Suprapubic skin (tissue), 4 donors: ENCODE measurements at places on chromosomes 16 and 17. TPM values are rescaled to one million over a fixed set of nuclear protein-coding genes. Genes with fewer than 3 reads are reported as not detected.

Gene HAP1
- total RNA-seq = 9.3 TPM

Gene TMED6
- 0.98 TPM for total RNA-seq

Gene TMC6
- total RNA-seq = 48.8 TPM

- no peak for DNase-seq
Observed at GRCh38 chr17:74599023-74599399, 6.9 kb upstream of the CD300LD start.

- DNase-seq = no peak
Observed at GRCh38 chr16:58882292-58882691, 148.2 kb upstream of the GOT2 start.

GRCh38 chr17:8705427-8705826, 39.2 kb downstream of the CCDC42 start:
- peak; percentile 4 for DNase-seq

Gene RNF227
- total RNA-seq = 53.9 TPM

Gene CCL3
- total RNA-seq = not detected

Gene HAS3
- 4.4 TPM for total RNA-seq

DNA sequence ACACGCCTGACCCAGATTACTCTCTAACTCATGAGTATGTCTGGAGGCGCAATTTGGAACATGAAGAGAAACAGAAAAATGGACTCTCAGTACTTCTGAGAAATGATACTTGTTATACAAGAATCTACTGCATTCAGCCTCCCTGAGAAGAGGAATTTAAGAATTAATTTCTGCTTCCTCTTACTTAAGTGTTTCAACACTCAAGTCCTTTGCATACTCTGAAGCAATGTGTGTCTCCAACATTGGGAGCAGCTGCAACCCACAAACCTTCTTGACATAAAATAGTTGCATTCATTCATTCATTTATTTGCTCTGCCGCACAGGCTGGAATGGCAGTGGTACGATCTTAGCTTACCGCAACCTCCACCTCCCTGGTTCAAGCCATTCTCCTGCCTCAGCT, 199.8 kb downstream of the NPIPA7 start:
- DNase-seq = no peak

Gene RCVRN
- 0.89 TPM for total RNA-seq

- DNase-seq = no peak
Observed at GRCh38 chr17:71184716-71185115, 936.1 kb upstream of the SOX9 start.

DNA sequence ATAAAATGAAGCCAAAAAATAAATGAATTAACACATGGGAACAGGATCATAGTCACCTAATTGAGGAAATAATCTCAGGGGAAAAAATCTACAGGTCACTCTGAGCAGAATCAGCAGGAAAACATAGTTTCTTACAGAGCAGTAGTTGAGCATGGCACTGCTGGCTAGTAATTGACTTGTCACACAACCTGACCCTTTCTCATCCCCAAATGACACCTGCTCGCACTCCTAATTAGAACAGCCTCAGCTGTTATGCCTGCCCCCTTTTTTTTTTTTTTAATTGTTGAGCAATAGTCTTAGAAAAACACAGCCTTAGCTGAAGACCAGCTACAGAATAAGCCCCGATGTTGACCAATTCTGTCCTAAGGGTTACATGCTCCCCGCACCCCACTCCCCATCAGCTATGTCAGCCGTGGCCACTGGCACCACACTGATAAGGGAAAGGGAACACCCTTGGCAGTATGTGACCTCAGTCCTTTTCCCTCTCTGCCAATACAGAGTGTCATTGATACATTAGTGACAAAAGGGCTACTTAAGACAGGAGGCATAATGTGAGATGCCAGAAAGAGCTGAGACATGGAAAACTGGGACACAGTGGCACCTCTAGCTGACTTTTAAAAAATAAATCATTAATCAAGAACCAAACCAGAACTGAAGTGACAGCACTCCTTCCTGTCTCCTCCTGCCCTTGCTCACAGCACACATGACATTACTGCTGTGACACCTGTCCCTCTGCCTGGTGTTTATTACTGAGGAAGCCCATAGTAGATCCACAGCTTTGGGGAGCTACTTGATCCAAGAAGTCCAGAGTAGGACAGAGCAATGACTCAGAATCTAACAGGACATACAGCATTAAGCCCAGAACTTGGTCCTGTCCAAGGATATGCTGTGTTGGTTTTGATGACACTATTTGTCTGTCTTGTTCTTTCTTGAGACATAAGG, 41.7 kb downstream of the WDR59 start:
- no peak for DNase-seq

DNA sequence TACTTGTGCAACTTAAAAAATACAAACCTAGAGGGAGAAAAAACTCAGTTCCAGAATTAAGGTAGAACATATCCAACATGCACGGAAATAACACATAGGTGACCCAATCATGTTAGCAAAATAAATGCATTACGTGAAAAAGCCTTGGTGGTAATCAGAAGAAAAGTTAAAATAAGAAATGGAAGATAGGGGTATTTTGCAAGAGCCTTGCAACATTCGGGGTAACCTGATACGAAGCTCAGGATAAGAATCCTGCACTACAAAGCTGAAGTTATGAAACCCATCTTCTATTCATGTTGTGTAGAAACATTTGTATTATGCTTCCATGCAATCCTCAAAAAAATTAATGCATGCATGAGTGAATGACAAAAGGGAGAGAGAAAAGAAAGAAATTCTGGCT, 33.1 kb downstream of the CHCT1 start:
- DNase-seq = no peak

Gene RAMP2
- total RNA-seq = 21.8 TPM

- DNase-seq = no peak
Observed at GRCh38 chr17:40062329-40063186, at the start of gene THRA. TSS of gene THRA (plus strand) at chr17:40062965. CDS start at chr17:40074489, 11,524 bp downstream.

DNA sequence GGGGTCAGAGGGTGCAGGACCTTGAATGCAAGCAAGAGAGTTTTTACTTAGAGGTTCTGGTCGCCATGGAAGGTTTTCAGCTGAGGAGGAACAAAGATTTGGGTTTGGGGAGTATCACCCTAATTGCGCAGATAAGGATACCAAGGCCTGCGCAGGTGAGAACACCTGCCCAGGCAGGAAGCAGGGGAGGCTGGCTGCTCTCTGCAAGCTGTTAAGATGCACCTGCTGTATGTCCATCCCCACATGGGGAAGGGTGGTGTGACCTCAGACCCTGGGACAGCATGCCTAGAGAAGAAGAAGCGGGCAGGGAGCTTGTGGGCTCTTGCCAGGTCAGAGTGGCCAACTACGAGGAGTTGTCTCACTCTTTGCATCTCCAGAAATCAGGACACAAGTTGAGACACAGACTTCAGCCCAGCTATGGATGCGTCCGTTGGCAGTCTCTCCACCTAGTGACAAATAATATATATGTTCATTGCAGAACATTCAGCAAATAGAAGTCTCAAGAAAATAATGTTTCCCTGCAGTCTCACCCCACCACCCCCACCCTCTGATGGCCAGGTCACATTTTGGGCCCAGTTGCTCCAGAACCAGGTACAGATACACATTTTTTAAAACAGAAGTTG, 77.7 kb downstream of the SREBF1 start:
- no peak for DNase-seq

DNA sequence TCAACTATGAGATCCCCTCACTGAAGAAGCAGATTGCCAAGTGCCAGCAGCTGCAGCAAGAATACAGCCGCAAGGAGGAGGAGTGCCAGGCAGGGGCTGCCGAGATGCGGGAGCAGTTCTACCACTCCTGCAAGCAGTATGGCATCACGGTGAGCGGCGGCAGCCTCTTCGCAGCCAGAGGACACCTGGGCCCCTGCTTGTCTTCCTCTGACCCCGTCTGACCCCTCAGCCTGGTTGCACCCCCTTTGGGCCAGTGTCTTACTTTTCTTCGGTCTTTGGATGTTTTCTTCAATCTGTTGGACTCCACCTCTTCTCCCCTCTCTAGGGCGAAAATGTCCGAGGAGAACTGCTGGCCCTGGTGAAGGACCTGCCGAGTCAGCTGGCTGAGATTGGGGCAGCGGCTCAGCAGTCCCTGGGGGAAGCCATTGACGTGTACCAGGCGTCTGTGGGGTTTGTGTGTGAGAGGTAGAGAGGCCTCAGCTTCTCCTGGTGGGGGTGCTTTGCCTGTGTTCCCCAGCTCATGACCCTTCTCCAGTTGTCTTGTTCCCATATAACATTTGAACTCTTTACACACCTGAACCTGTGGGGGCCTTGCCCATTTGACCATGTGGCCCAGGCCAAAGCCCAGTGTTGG, 4.4 kb downstream of the CDK5RAP3 start:
- no peak for DNase-seq

Gene SLC6A2
- 21.2 TPM for total RNA-seq

- DNase-seq = no peak
Observed at GRCh38 chr16:56950455-56950854, 11.3 kb upstream of the CETP start.

Gene ATP2A1
- 0.72 TPM for total RNA-seq

GRCh38 chr16:48576927-48577326, 33.1 kb downstream of the N4BP1 start:
- DNase-seq = no peak

GRCh38 chr17:81701288-81702071, 1.7 kb upstream of the MRPL12 start:
- no peak for DNase-seq

Gene C17orf78
- total RNA-seq = not detected

Gene LRRC45
- total RNA-seq = 15.8 TPM

- peak; percentile 84 for DNase-seq
Observed at GRCh38 chr17:48024149-48025039, 13.2 kb downstream of the COPZ2 start.

GRCh38 chr17:82017612-82018151, 5.0 kb downstream of the CENPX start:
- no peak for DNase-seq

Gene MYH8
- total RNA-seq = not detected

DNA sequence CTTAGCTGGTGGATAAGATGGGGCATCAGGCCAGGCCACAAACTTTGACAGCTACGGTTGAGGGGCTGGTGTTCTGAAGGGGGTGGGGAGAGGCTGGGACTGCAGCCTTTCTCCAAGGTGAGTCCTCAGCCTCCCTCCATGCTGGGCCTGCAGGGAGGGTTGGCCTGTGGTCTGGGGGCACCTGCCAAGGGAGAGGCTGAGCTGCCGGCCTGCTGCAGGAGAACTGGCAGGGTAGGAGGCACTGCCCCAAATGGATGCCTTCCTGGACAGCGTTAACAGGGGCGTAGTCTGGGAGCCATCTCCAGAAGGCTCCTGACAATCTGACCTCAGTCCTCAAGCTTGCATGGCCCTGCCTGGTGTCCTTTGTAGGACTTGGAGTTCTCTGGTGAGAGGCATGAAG, 5.1 kb downstream of the ELMO3 start:
- DNase-seq = no peak

- DNase-seq = no peak
Observed at GRCh38 chr17:57744195-57745170, 616 bp downstream of the CCDC182 start.

DNA sequence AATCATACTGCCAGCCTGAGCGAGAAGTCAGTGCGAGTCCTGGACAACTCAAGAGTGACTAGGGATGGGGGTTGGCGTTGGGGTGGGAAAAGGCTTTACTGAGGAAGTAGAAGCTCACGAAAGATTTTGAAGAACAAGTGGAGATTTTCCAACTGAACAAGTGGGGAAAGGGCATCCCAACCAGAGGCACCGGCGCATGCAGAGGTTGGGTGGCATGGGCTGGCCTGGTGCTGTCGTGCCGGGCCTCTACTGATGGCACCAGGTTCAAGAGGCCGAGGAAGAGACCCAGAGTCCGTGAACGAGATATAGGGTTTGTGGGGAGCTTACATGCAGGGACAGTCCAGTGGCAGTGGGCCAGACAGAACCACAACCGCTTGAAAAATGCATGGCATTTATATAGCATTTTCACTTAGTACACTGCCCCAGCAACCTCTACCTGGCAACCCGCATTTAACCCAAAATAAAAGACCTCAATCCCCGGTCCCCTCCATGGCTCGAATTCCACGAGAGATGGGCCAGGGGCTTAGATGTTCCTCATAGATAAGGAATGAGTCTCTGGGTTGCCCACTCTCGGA, 7.7 kb upstream of the ITGA3 start:
- DNase-seq = no peak

GRCh38 chr16:30017277-30017656, 5.7 kb upstream of the C16orf92 start:
- DNase-seq = no peak

GRCh38 chr17:80455784-80456183, 20.6 kb downstream of the NPTX1 start:
- DNase-seq = no peak

DNA sequence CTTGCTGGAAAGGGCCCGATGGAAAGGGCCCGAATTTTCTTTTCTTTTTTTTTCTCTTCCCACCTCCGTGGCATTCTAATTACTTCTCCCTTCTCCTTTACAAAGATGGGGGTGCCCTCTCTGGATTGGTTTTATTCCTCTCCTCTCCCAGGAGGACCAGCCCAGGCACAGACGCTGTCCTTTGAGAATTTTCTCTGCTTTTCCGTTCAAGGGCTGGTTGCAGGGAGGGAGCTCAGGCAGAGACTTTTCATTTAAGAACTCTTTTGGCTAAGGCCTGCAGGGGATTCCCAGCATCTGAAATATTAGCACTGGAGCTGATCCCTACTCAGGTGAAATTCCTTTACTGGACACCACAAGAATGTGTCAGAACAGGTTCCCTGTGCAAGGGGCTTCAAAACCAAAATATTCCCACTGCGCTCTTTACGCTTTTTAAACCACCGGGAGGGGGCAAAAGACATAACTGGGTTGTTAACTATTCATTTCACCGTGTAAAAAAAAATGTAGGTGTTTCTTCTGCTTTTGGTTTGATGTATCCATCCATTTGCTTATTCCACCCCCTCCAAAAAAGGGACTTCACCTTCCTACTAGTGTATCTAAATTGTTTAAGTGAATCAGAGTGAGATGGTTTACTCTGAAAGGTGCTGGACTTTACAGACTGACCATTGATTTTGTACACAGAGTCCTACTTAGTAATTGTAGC, 1.4 kb downstream of the NFAT5 start:
- no peak for DNase-seq
